ENCODE measurements at places on chromosomes 1 and 21.

- DNase-seq = no peak
These were observed 62.8 kb upstream of the USP25 start for GRCh38 chr21:15667010-15667409.

GRCh38 chr1:159179906-159180305 lies 8.5 kb downstream of the CADM3 start:
- no peak for DNase-seq

GRCh38 chr1:53334312-53334711 lies 6.4 kb upstream of the LRP8 start:
- DNase-seq = no peak

- no peak for DNase-seq
These were observed 211.6 kb upstream of the PTBP2 start for GRCh38 chr1:96509951-96510350.

Data from NCI-H1048 (cell line).